ENCODE measurements at places on chromosomes 5 and 9.

- DNase-seq = no peak
Measured at GRCh38 chr5:176175101-176175852, 62.9 kb upstream of the SIMC1 start.

- no peak for DNase-seq
Measured at GRCh38 chr9:35660966-35661415, 2.9 kb downstream of the CCDC107 start.

DNA sequence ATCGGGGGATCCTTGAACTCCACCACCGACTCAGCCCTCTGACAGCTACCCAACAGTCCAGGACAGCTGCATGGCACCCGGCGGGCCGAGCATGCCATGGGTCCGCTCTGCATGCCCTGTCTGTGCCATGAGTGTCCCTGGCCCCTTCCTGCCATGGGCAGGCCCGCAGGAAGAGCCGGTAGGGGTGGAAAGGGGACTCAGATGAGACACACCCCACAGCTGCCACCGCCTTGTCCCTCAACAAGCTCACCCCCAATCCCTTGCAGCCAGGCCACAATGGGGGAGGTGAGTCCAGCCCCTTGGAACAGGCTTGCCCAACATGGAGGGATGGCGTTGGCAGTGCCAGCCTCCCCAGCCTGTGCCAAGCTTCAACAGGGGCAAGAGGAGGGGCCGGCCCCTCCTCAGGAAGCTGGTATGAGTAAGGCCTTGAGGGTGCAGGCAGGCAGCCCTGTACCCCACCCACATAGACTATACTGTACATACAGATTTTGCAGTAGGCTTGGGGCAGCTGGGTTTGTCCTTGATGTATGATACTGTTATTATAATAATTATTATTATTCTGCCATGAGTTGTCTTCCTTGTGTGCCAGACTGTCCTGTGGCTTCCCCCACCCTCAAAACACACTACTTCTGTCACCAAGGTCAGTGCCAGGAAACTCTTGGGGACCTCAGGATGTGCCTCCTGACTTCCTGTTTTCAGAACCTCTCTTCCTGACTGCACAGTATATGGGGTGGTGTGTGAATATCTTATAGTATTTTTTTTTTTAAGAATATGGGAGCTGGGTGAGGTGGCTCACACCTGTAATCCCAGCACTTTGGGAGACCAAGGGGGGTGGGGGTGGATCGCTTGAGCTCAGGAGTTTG lies 12.0 kb upstream of the SLC34A1 start:
- DNase-seq = no peak

- no peak for DNase-seq
Measured at GRCh38 chr5:149770236-149770635, 40.1 kb downstream of the PPARGC1B start.

DNA sequence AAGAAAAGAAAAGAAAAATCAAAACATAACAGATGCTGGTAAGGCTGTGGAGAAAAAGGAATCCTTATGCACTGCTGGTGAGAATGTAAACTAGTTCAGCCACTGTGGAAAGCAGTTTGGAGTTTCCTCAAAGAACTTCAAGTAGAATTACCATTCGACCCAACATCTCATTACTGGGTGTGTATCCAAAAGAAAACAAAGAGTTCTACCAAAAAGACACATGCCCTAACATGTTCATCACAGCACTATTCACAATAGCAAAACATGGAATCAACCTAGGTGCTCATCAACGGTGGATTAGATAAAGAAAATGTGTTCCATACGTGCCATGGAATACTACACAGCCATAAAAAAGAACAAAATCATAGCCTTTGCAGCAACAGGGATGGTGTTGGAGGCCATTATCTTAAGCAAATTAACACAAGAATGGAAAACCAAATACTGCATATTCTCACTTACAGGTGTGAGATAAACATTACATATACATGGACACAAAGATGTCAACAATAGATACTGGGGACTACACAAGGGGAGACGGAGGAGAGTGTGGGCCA lies 63.4 kb downstream of the PDE6A start:
- DNase-seq = no peak

DNA sequence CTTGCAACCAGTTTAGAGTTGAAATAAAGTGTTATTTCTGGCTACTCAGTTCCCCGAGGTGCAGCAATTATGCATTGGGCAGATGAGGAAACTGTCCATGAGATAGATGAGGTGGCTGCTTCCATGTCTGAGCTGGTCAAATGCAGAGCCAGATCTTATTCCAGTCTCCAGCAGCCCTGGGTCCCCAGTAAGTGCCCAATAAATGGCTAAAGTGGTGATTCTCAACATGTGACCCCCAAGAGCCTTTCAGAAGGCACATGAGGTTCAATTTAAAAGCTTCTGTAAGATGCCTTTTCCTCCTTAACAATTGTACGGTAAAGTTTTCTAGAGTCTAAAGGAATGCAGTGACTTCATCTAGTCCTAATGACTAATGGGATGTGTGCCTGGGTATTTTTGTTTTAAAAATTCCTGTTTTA lies 17.5 kb downstream of the ATOX1 start:
- DNase-seq = no peak

DNA sequence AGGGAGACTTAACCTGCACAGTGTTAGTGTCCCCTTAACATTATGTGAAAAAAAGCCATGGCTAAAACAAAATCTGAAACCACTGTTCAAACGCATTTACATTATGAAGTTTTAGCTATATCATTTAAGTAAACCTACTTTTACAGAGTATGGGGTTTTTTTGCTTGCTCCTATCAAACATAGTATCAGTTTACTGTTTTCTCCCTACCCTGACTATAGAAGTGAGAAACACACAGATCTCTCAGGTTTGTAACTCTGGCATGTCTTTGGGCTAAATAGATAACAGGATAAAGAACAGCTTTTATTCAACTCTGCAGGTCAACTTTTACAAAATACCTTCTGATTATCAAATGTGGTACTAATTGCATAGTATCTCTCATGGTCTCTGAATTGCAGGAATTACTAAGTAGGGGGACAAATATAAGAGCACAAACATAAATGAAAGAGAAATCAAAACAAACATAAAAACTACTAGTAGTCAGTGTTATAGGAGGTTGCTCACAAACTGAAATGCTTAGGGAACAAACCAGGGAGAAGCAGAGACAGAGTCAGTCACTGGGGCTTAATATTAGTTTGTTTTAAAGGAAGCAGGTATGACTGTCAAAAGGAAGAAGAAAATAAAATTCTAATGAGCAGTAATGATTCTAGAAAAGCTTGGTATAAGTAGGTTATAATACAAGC lies 155.8 kb downstream of the MLLT3 start:
- no peak for DNase-seq

GRCh38 chr5:26645659-26646058 lies 392.7 kb downstream of the CDH9 start:
- DNase-seq = no peak

DNA sequence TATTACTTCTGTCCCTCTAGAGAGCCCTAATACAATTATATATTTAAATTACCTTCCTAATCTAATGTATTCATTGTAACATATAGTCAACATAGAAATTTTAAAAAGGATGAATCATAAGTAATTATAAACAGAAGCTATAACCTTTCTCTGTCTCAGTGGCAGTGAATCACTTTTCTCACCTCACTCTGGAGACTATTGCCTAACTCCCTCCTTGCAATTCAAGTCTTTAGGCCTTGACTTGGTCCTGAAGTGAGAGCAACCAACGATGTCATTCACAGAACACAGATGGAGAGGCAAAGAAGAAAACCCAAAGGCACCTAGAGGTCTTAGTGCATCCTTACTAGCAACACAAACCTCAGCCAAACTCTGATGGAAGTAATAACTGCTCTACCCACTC lies 133.3 kb upstream of the DPYSL3 start:
- DNase-seq = no peak

- no peak for DNase-seq
Measured at GRCh38 chr5:33488558-33489355, 48.0 kb downstream of the TARS1 start.

GRCh38 chr5:124309241-124309980 lies 437.0 kb downstream of the ZNF608 start:
- DNase-seq = no peak

DNA sequence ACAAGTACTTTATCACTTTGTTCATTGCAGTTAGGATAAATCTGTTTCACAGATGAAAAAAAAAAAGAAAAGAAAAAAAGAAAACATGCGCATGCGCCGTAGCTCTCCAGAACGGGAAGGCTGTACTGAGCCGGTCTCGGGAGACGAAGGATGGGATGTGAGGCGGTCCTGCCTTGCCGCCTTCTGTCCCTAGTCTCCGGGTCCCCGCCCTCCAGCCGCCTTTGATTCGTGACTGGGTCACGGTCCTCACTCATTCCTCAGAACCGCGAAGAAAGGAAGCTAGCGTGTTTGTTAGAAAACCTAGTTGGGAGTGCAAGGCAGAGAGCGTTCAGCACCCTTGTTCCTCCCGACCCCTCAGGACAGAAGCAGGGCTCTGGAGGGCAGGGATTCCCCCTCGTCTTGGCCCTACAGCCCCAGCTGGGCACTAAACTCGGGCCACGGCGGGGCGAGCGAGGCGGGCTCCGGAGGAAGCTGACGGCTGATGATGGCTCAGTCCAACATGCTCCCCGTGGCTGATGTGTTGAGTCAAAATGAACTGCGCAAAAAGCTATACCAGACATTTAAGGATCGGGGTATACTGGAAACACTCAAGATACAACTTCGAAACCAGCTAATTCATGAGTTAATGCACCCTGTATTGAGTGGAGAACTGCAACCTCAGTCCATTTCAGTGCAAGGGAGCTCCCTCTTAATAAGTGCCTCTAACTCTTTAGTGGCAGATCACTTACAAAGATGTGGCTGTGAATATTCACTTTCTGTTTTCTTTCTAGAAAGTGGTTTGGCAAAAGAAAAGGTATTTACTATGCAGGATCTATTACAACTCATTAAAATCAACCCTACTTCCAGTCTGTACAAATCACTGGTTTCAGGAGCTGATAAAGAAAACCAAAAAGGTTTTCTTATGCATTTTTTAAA lies 40.0 kb downstream of the CPLANE1 start:
- no peak for DNase-seq

DNA sequence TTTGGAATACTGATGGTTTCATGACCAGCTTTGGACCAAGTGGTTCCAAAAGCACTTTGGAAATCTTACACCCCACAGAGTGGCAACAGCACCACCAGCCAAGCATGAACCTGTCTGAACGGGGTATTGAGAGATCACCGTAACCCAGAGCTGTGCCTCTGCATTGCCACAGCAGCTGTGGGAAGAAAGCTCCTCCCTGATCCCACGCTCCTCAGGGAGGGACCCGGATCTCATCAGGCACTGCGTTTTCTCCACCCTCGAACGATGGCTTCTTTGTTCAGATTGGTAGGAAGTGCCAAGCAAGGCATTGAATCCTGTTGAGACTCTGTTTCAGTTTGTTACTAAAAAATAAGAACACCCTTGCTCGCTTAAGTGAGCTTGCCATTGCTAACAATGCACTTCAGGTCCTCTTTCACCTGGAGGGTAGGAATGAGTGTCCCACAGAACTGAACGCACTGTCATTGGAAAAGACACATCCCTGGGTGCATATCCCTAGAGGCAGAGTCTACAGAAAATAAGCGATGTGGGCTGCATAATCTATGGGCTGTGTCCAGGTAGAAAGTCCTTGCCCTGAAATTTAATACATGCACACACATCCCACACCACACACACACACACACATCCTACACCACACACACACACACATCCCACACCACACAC lies 118.0 kb upstream of the ICE1 start:
- DNase-seq = no peak

DNA sequence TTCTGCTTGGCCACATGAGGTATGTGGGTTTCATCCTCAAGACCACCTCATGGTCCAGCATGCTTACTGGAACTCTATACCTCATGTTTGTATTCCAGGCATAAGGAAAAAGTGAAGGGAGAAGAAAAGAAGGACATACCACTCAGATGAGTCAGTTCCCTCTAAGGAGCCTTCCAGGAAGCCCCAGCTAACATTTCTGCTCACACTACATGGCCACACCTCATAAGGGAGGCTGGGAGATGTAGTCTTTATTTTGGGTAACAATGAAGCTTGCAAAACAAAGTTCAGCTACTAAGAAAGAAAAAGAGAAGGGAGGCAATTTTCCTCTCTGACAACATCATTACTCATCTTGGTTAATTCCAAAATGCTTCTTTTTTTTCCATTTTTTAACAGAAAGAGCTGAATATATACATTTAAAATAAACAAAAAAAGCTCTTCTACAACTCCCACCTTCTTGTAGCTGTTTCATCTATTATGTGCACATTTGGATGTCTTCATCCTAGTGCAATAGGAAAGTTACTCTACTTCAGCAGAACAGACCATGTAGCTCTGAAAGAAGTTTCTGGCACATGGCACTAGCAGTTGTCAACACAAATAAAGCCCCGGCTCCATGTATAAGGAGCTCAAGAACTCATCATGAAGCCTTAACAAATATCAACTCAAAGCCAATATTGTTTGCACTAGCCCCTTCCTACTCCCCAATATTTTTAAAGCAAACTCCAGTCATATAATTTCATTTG lies 123.6 kb upstream of the CCDC112 start:
- no peak for DNase-seq

DNA sequence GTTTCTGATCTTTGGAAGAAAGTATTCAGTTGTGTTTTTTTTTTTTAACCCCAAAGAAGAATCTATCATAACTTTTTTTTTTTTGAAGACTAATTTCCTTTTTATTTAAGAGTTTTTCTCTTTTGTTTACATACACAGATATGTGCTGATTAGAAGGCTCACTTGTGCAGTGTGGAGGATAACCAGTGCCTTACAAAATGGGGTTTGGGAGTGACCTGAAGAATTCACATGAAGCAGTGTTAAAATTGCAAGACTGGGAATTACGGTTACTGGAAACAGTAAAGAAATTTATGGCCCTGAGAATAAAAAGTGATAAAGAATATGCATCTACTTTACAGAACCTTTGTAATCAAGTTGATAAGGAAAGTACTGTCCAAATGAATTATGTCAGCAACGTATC lies 50.3 kb downstream of the FER start:
- DNase-seq = no peak

DNA sequence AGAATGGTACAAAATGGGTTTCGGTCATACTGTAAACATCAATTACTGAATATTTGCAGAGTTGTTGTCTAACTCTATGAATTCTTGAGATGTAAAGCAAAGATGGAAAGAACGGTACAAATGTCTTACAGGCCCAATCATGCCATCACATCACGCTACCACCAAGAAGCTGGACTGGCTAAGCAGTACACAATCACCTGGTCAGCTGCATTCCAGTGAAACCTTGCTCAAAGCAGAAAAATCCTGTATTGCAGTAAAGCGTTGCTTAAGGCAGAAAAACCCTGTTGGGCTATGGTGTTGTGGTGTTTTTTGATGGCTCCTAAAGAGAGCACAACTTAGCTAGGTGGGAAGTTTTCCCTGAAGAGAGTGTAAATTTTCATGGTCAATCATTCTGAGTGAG lies 112.6 kb upstream of the RASA1 start:
- DNase-seq = no peak

GRCh38 chr9:70255486-70255885 lies 3.3 kb upstream of the SMC5 start:
- no peak for DNase-seq

- DNase-seq = no peak
Measured at GRCh38 chr5:127934791-127935256, 148.7 kb upstream of the SLC12A2 start.

Measured in activated B cell treated with CpG ODN at 0.5 μM for 24 hours (primary cell).